ENCODE measurements at places on chromosomes 4 and X.

DNA sequence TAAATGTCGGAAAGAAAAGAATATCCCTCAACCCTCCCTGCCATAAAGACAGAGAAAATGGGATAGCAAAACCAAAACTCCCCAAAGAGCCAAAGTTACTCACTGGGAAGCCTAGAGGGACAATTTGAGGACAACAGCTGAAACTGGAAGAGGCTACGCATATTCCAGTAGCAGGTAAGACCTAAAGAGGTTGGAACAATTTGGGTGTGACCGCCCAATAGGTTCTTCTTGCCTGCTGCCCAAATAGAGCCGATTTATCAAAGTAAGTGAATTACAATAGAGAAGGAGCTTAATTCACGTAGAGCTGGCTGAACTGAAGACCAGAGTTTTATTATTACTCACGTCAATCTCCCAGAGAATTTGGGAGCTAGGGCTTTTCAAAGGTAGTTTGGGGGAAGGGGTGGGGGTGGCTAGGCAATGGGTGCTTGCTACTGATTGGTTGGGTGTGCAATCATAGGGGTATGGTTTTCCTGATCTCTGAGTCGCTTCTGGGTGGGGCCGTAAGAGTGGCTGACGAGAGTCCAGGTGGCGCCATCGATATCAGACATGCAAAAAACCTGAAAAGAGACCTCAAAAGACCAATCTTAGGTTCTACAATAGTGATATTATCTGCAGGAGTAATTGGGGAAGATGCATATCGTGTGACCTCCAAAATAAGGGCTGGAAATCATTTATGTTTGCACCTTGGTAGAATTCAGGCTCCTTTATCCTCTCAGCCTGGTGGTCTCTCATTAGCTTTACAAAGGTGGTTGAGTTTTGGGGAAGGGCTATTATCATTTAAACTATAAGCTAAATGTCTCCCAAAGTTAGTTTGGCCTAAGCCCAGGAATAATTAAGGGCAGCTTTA, 39.0 kb upstream of the SLC7A3 start:
- DNase-seq, result no peak

DNA sequence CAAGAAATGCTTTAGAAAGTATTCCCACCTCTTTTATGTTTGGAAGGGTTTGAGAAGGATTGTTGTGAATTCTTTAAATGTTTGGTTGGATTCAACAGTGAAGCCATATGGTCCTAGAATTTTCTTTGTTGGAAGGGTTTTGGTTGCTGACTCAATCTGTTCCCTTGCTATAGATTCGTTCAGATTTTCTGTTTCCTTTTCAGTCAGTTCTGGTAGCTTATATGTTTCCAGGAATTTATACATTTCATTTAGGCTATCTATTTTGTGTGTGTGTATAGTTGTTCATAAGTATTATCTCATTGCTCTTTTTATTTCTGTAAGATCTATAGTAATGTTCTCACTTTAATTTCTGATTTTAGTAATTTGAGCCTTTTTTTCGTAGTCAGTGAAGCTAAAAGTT, 114.4 kb downstream of the MSN start:
- no peak for DNase-seq

DNA sequence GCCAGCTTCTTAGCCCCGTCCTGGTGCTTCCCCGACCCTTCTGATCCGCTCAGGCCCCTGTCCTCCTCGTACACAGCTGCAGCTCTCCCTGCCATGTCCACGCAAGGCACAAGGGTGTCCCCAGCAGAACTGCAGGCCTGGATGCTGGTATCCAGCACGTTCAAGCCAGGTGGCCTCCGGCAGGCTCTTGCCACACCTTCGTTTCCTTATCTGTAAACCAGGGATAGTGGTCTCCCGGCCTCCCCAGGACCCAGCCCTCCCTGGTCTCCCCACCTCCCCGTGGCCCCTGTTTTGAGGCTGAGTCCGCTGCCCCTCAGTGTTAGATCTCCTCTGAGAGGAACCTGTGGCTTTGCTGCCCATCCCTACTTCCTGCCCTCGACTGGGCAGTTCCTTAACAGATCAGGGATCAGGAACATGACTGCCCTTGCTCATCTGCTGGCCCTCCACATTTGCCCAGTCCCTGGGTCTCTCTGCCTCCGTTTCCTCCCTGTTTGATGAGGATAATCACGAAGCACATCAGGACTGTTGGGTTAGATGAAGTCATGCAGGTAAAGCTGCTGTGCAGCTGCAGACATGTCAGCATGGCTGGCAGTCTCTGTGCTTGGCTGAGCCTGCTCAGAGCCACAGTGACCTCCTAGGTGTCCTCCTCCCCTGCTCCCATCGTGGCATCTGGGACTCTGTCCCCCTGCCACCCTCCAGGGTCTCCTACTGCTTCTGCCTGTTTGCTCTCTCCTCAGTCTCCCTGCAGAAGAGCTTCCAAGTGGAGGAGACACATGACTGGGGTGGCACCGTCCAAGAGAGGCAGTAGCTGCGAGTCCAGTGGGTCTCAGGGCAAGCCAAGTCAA, 32.9 kb downstream of the PIGG start:
- DNase-seq, result no peak

DNA sequence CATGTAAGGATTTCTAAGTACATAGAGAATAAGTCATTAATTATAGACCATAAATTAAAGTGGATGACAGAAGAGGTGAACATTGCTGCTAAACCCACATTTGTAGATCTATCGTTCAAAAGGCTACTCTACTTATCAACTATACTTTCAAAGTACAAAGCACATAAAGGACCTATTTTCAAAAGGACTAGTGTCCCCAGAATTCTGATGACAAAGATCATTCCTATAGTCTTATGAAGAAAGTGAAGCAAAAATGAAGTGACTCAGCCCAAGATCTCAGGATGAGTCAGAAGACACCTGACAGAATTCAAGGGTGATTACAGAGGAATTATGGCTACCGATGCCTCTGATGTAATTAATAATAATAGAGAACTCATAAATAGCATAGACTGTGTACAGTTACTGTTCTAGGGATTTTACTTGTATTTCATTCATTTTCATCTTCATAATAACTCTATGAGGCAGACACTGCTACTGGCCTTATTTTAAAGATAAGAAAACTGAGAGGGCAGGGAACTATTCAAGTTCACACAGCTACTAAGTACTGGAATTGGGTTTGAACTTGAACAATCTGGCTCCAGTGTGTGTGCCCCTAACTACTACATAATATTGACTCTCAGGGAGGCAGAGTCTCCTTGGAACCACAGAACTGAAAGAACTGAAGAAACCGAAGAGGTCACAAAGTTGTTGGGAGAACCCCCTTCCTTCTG, 17.1 kb downstream of the USP46 start:
- DNase-seq, result no peak

GRCh38 chrX:45710081-45710801, 509.6 kb upstream of the DIPK2B start:
- DNase-seq, result peak; percentile 48

- DNase-seq, result no peak
These were observed 21.3 kb downstream of the MAPK10 start for GRCh38 chr4:86338521-86338920.

DNA sequence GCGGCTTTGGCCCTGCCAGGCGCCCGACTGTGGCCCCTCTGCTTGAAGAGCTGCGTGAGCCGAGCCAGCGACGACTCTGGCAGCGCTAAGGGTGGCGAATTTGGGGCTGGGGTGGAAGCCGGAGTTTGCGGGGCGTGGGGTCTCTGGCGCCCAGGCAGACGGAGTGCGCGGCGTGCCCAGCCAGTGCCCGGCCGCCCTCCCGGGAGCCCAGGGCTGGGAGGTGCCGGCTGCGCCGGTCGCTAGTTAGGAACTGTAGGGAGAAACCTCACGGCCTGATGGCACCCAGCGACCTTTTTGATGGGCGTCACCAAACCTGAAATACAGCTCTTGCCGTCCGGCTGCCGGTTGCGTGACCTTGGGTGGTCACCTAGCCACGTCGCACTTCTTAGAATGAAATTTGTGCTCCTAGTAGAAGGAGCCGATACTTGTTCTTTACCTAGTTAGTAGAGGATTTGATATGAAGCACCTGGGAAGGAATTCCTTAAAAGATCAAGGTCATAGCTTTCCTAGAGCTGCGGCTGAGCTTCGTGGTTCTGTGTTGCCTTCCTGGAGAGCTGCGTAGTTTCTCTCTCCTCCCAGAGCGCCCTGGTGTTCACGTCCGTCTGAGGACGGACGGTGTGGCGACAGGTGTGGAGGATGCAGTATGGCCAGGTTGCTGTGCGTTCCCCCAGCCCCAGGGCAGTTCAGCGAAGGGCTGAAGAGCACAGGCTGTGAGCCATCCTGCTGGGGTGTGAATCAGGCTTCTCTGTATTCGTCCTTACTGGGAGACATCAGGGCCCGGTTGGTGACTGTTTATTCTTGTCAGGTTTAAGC, 680 bp downstream of the MAEA start:
- no peak for DNase-seq

GRCh38 chr4:93658443-93658842, 170.1 kb upstream of the ATOH1 start:
- DNase-seq, result no peak

DNA sequence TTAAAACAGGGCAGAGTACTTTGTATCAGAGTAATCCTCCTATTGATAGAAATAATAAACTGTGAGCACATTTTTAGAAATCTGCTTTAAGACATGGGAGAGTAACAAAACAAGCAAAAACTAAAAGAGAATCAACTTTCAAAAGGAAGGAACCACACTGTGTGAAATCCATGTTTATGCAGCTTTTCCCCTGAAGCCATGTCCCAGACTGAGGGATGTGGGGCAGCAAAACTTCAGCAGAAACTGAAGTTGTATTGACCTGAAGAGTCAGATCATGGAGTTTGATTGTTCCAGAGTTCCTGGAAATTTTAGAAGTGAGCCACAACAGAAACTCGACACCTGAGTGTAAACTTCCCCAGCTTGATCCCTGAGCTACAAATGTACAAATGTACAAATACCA, 53.2 kb downstream of the COMMD8 start:
- no peak for DNase-seq

DNA sequence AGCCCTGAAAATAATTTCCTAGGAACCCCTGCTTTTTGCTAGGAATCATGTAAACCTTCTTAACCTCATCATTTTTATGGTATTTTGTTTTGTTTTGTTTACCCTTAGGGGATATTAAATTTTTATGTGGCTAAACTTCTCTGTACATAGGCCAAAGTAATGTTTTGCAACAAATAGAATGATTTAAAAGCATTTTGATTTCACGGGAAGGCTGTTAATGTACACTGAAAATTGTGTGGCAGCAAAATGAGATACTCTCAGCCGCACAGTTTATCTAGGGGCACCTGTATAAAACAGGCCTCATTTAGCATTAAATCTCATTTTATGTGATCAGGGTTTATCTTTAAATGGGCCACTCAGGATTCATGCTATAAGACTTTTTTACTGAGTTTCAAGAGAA, 175.0 kb downstream of the ANTXR2 start:
- no peak for DNase-seq

DNA sequence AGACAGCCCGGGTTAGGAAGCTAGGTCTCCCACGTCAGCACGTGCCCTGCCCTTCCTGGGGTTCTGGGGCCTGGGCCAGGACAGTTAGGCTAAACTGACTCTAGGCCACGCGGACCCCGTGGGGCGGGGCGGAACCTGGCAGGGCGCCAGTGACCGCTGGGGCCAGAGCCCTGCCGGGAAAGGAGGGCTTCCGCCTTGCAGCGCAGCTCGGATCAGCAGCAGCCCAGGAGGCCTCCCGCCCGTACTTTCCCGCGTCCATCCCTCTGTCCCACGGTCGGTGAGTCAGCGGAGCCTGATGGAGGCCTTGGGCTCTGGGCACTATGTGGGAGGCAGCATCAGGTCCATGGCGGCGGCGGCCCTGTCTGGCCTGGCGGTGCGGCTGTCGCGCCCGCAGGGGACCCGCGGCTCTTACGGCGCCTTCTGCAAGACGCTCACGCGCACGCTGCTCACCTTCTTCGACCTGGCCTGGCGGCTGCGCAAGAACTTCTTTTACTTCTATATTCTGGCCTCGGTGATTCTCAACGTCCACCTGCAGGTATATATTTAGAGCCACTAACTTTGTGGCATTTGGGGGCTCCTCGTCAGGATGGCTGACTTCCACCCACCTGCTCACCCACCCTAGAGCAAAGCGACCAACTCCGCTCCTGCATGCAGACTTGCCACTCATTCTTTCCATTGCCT, at the start of gene SMIM10:
Gene SMIM10 (plus strand): TSS at position 191 of the 681 bp plus-strand sequence. CDS start 105 bp downstream, at position 296.
- DNase-seq, result peak; percentile 4

DNA sequence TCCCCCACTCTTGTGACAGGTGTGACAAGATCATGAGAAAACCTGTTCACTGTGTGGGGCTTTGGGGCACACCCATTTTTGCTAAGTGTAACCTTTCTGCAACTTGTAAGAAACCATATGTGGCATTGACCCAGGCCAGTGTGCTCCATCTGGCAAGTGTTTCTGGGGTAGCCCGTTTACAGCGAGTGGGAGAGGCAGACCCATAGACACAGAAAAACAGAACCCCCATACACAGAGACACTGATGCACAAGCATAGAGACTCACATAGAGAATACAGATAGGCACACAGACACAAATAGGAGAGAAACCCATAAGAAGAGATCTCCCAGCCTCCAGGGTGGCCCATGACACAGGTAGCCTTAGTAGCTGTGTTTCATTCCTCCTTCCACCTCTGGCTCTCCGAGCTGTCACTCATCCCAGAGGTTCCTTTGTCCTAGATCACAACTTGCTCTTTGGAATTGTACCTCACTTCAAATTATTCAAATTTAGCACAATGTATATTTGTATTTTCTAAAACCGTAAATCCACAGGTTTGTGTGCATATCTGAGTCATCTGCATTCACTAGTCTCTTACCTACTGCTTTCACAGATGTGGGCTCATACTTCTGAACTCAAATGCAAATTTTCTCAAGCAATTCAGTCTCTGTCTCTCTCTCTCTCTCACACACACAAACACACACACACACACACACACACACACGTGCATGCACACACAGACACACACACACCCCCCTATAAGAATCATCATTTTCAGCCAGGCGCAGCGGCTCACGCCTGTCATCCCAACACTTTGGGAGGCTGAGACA, 114.4 kb downstream of the SH3KBP1 start:
- DNase-seq, result no peak

GRCh38 chr4:3305610-3306371, 13.0 kb downstream of the RGS12 start:
- DNase-seq, result no peak

- no peak for DNase-seq
These were observed 42.7 kb downstream of the GATB start for GRCh38 chr4:151717909-151718628.

GRCh38 chr4:76251441-76252270, at the start of gene FAM47E:
Gene FAM47E (plus strand): TSS chr4:76251721. CDS start chr4:76251747, 26 bp downstream.
- DNase-seq, result peak; percentile 2

DNA sequence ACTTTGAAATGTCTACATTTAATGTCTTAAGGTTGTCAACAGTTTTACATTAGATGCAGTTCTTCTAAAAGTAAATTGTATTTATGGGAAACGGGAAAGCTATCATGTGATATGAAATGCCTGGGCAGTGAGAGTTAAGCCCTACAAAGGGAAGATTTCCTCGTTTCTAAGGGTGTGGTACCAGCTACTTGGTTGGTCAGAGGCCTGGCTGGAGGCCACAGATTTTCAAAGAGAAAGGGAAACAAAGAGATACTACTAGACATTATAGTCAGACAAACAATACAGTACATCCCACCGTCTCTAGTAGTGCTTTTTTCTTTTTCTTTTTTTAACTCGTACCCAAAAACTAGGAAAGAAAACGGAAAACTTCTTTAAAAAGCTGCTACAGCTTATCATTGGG, 467.8 kb downstream of the PCDH7 start:
- DNase-seq, result no peak

- DNase-seq, result no peak
These were observed 127.5 kb downstream of the PJA1 start for GRCh38 chrX:69037786-69038185.

Data from activated T-cell treated with anti-CD3 and anti-CD28 coated beads for 24 hours (primary cell).